ENCODE measurements at places on chromosomes 4 and X. TPM values are rescaled to one million over a fixed set of nuclear protein-coding genes. Genes with fewer than 3 reads are reported as not detected.

DCTD gene
- 99.6 TPM for total RNA-seq

TDO2 gene
- total RNA-seq: 1.3 TPM

CT55 gene
- not detected for total RNA-seq

FAM47A gene
- total RNA-seq: not detected

TRPC5OS gene
- not detected for total RNA-seq

ZNF141 gene
- 26.6 TPM for total RNA-seq

OTUD6A gene
- total RNA-seq: not detected

CT45A2 gene
- total RNA-seq: not detected

ASB11 gene
- 0.41 TPM for total RNA-seq

FDCSP gene
- total RNA-seq: 0.50 TPM

CACNA1F gene
- 0.25 TPM for total RNA-seq

DAPP1 gene
- total RNA-seq: 10.1 TPM

F9 gene
- not detected for total RNA-seq

PGRMC1 gene
- 118 TPM for total RNA-seq

BTK gene
- 13.9 TPM for total RNA-seq

MAGEA11 gene
- total RNA-seq: not detected

F8 gene
- 41.3 TPM for total RNA-seq

ADGRG4 gene
- total RNA-seq: 0.13 TPM

MBNL3 gene
- 34.5 TPM for total RNA-seq

MTNR1A gene
- total RNA-seq: 1.5 TPM

SYTL4 gene
- 13.3 TPM for total RNA-seq

CFAP47 gene
- total RNA-seq: 1.4 TPM

PLXNA3 gene
- total RNA-seq: 40.5 TPM

UCP1 gene
- not detected for total RNA-seq

DRD5 gene
- not detected for total RNA-seq

ADGRA3 gene
- total RNA-seq: 28.7 TPM

DIAPH2 gene
- total RNA-seq: 15.0 TPM

PNCK gene
- 1.5 TPM for total RNA-seq

SYP gene
- total RNA-seq: 4.0 TPM

GLRA3 gene
- total RNA-seq: not detected

TMEM35A gene
- total RNA-seq: 1.1 TPM
